Renal cortical epithelial cell (primary cell): ENCODE measurements at places on chromosomes 7 and 10. TPM values are rescaled to one million over a fixed set of nuclear protein-coding genes. Genes with fewer than 3 reads are reported as not detected.

The FANK1 gene
- 14.9 and 26.4 TPM in 2 replicates for total RNA-seq

- DNase-seq: no peak
Observed at GRCh38 chr10:44779511-44779910, 131.6 kb upstream of the TMEM72 start.

DNA sequence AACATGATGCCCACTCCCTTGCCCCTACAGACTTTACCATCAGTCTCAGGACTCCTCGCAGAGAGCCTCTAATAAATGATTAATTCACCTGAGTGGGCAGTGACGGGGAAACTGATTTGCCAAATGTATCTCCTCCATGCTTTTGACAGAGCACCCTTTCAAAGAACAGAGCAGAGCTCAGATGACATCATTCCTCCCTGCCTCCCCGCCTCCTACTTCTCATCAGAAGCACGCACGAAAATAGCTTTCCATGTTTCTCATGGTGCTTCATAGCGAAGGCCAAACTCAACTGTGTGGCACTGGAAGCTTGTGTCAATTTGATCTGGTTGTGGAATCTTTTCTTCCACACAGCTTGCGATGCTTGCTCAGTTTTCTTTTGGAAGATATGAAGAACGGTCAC lies 442.5 kb downstream of the RPS24 start:
- no peak for DNase-seq

DNA sequence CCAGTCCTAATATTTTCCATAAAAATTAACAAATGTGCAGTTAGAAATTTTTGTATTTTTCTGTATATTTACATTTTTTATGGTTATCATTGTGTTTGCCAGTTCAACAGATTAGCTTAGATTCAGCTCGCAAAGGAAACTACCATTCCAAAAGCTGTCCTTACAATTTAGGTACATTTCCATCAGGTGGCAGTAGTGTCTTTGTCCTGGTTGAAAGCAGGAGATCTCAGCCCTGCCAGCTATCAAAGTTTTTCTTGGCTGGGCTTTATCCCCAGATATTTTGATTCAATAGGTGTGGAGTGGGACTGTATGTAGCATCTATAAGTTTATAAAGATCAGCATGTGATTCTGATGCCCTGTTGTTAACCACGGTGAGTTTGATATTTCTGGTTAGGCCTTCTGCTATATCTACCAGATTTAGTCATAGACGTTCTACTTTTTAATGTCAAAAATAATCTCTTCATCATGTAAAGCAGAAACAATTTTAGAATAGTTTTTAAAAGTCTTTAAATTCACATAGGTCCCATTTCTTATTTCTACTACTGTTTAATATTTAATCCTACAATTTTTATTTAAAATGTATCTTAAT lies 15.5 kb upstream of the ICA1 start:
- DNase-seq: peak; percentile 45

DNA sequence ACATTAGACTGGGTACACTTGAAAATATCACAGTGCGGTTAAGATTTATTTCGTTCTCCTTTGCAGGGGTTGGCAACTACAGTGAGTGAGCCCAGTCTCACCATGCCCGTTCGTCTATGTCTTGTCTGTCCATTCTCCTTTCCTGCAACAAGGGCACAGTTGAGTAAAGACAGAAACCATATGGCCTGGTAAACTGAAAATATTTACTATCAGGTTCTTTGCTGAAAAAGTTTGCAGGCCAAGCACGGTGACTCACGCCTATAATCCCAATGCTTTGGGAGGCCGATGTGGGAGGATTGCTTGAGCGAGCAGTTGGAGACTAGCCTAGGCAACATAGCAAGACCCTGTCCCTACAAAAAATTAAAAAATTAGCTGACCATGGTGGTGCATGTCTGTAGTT lies 11.4 kb upstream of the KCTD7 start:
- no peak for DNase-seq

The IDI2 gene
- total RNA-seq: not detected in 2 replicates

The FKBP6 gene
- total RNA-seq: not detected in 2 replicates

GRCh38 chr7:125406111-125406510 lies 476.5 kb upstream of the POT1 start:
- no peak for DNase-seq

The PAPSS2 gene
- 57.7 and 67.0 TPM in 2 replicates for total RNA-seq

- no peak for DNase-seq
Observed at GRCh38 chr7:98216941-98217622, 5.8 kb downstream of the BHLHA15 start.

The VDAC2 gene
- 244 and 245 TPM in 2 replicates for total RNA-seq

- no peak for DNase-seq
Observed at GRCh38 chr7:47962262-47962661, 14.0 kb upstream of the PKD1L1 start.
